ENCODE measurements at places on chromosomes 7 and 10.

GRCh38 chr7:23044581-23044980 is 30.7 kb upstream of the HYCC1 start:
- DNase-seq, result no peak

DNA sequence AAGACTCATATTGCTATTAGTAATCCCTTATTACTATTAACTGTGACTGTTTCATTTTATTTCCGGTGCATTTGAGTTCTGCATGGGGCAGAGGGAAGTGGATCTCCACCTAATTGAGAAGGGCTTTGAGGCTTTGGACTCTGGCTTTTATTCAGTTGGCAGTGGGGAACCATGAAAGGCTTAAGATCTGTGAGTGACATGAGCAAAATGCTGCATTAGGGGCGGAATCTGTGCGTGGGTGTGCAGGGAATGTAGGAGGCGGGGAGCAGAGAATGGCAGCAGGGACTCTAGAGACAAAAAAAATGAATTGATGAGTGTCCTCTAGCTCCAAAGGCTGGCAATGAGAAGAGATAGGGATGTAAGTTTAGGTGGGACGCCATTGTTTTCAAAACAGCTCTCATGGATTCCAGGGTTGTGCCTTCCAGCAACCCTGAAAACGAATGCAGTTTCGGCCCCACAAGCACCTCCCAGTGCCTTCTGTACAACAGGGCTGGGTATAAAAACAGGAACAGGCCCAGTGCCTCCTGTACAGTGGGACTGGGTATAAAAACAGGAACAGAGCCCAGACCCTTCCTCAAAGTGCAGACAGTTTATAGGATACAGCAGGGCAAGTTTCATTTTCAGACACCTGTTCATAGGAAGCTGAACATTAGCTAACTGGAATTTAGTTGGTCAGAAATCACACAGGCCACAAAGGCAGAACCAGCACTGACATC is 663.3 kb upstream of the FOXK1 start:
- no peak for DNase-seq

DNA sequence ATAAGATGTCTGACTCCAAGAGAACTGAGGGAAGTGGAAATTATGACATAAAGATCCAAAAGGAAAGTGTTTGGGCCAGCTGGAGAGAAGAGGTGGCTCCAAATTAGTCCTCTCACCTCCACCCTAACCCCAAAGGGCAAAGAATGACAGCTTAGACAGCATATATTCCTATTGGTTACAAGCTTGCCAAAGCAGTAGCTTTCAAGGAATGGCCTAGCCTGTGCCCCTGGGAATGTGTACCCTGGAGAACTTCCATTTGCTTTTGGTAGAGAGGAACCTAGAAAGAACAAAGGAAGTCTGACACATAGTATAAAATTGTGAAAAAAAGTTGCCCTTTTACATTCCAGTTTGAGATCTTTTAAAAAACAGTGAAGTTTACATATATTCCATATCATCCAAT is 11.2 kb upstream of the NRG3 start:
- no peak for DNase-seq

- no peak for DNase-seq
Measured at GRCh38 chr10:49092477-49092876, 22.8 kb downstream of the VSTM4 start.

DNA sequence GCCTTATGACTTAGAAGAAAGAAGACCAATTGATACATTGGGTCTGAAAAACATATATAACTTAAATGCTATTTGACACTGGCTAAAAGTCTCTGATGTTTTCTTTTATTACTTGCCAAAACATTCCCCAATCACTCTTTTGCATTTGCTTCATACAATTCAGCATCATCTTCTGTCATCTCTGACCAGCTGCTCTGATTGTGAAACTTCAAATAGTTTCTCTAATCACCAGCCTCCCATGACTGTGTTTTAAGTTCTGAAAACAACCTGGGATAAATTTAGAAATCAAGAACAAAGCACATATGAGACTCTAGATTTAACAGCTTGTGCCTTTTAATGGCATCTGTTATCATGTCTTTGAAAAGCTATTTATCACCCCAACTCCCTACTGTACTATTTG is 208.4 kb upstream of the KCND2 start:
- no peak for DNase-seq

Measured in CD4-positive, alpha-beta T cell treated with Interleukin-4 for 1 hour (primary cell).